Stimulated activated CD8-positive, alpha-beta memory T cell treated with anti-CD3 and anti-CD28 coated beads, Interleukin-15, amount 100 ng/mL, for 1 hour (primary cell): ENCODE measurements at places on chromosomes 16 and 17.

GRCh38 chr17:75031972-75032719, 14.6 kb downstream of the ATP5PD start:
- no peak for DNase-seq

GRCh38 chr16:68519225-68519745, 19.8 kb upstream of the ZFP90 start:
- no peak for DNase-seq

GRCh38 chr17:69448431-69449102, 34.1 kb downstream of the MAP2K6 start:
- DNase-seq, result no peak

DNA sequence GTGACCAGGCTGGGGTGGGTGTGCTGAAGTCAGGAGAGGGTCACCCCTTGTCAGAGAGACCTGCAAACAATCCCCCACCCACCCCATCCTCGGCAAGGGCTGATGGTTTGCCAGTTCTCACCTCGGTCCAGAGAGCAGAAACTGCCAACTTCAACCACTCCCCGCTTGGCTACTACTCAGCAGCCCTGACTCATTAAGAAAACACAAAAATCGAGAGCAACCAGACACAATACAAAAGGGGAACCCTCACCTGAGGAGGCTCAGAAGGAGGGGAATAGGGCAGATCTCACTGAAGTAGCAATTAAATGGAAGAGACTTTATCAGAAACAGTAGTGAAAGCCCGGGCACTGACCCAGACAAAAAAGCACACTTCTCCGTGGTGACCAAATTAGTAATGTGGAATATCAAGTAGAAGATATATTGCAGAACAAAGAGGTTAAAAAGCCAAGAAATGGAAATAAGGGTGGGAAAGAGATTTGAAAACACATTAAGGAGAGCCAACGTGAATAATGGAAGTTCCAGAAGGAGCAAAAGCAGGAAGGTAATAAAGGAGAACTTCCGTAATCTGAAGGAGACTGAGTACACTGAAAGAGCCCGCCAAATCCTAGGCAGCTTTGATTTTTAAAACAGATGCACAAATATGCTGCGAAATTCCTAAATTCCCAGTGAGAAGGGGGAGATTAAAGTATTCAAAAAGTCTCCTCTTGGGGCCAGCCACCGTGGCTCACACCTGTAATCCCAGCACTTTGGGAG, 23.6 kb downstream of the CENPV start:
- no peak for DNase-seq

- no peak for DNase-seq
These were observed 23.4 kb downstream of the NME3 start for GRCh38 chr16:1747934-1748333.

GRCh38 chr17:45388604-45389325, 43.9 kb downstream of the ARHGAP27 start:
- no peak for DNase-seq

DNA sequence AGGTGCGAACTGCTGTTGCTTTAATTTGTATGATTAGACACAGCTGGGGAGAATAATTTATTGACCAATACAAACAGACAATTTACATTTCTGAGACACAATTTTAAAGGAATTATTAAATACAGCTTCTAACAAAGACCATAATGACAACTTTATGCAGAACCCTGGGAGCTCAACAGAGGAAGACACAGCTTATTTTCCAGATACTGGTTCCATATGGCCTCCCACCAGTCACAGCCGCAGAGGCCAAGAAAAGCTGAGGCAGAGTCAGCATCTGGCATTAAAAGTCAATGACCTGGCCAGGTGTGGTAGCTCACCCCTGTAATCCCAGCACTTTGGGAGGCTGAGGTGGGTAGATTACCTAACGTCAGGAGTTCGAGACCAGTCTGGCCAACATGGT, 66.1 kb upstream of the BCAR1 start:
- no peak for DNase-seq

- no peak for DNase-seq
These were observed 28.0 kb downstream of the NXN start for GRCh38 chr17:951325-952132.

- peak; percentile 73 for DNase-seq
These were observed at the start of gene MAFG for GRCh38 chr17:81927653-81928543. TSS of gene MAFG (minus strand) at chr17:81927735. CDS start at chr17:81923185, 4,550 bp downstream.

DNA sequence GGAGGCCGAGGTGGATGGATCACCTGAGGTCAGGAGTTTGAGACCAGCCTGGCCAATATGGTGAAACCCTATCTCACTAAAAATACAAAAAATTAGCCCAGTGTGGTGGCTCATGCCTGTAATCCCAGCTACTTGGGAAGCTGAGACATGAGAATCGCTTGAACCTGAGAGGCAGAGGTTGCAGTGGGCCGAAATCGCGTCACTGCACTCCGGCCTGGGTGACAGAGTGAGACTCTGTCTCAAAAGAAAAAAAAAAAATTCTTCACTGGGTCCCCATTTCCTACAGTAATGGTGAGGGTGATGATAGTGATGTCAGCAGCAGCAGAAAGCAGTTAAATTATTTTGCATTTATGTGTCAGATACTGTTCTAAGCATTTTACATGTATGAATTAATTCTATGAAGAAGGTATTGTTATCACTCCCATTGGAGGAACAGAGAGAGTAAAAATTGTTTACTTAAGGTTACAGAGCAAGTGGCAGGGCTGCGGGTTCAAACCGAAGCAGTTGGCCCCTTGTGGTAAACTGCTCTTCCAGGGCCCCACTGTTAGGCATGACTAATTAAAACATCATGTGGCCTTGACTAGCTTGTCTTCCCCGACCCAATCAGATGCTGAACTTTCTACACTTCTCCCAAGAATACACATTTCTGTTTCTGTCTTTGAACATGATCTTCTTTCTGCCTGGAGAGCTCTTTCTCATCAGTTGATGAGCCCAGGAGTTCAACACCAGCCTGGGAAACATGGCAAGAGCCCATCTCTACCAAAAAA, 45.8 kb downstream of the STAT3 start:
- no peak for DNase-seq

DNA sequence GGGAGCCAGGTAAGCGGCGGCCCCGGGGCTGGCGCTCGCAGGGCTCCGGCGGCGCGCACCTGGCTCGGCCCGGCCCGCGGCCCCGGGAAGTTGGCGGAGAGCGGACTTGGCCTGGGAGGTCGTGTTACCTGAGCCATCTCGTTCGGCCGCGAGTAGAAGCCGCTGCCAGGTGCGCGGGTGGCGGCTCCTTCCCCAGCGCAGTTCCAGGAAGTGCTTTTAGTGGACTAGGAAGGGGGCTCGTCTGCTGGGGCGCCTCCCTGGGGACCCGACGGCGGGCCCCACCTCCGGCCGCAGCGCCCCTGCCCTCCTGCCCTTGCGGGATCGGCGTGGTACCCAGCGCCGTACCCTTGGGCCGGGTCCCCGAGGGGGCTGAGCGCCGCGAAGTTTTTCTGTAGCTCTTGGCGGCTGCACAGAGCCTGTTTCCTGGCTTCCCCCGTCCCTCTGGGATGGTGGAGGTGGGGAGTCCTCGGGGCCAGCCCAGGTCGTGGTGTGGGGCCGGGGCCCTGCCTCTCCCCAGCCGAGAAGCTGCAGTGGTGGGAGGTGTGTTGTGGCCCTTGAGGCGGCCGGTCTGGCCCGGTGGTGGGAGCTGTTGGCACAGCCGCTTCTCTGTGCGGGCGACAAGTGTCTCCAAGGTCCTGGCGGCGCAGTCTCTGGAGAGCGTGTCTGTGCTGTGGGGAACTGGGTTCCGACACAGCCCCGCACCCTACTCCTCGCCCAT, 96.9 kb downstream of the RAB11FIP4 start:
- no peak for DNase-seq

DNA sequence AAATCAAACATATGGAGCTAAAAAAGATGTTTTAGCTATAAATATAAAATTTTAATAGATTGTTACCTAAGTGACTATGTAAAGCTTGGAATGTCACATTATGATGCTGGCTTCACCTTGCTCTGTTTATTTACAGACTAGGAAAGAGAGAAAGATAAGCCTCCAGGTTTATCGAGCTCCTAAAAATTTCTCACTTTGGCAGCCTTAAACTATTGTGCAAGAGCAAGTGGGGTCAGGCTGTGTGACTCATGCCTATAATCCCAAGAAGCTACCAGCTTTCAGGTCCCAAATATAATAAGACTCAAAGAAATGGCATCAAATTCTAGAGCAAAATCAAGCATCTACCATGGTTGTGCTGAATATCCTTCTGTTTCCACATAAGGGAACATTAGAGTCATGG, 34.3 kb upstream of the PRSS54 start:
- DNase-seq, result no peak

DNA sequence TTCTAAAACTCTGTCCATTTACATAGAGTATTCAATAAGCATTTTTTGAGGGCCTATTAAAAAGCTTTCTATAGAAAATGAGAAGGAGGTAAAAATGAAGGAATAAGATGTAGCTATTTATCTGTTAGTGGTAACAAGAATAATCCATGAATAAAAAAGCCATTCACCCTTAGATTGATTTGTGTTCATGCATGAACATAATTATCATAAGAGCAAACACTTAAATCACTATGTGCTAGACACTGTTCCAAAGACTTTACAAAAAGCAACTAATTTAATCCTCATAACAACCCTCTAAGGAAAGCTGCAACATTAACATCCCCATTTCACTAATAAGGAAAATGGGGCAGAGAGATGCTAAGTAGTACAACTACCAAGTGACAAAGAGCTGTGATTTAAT, 6.6 kb downstream of the CCDC47 start:
- no peak for DNase-seq

GRCh38 chr17:75316253-75316652, 27.0 kb upstream of the SLC25A19 start:
- DNase-seq, result no peak

DNA sequence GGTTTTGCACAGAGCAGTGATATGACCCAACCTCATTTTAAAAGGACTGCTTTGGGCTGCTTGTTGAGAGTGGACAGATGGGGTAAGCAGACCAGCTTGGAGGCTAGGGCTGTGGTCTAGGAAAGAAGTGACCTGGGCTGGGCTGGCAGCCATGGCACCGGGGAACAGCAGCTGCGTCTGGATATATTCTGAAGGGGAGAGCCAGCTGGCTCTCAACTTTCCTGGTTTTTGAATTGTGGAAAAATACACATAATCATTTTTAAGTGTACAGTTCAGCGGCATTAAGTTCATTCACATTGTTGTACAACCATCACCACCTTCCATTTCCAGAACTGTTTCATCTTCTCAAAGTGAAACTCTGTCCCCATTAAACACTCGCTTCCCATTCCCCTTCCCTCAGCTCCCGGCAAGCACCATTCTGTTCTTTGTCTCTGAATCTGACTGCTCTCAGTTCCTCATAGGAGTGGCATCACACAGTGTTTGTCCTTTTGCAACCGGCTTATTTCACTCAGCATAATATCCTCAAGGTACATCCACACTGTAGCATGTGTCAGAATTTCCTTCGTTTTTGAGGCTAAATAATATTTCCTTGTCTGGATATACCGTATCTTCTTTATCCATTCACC, 113.2 kb downstream of the SPECC1 start:
- DNase-seq, result no peak

- no peak for DNase-seq
These were observed 7.3 kb upstream of the ALOX15 start for GRCh38 chr17:4648741-4649140.

- no peak for DNase-seq
These were observed 8.6 kb downstream of the DNAH17 start for GRCh38 chr17:78568494-78569115.

GRCh38 chr17:42291129-42291528, 2.8 kb downstream of the STAT5A start:
- DNase-seq, result no peak

GRCh38 chr17:63703556-63704258, 3.8 kb upstream of the LIMD2 start:
- DNase-seq, result no peak

GRCh38 chr16:17211797-17212196, 259.0 kb downstream of the XYLT1 start:
- DNase-seq, result peak; percentile 2

GRCh38 chr16:58476791-58477190, 23.2 kb upstream of the NDRG4 start:
- DNase-seq, result no peak

DNA sequence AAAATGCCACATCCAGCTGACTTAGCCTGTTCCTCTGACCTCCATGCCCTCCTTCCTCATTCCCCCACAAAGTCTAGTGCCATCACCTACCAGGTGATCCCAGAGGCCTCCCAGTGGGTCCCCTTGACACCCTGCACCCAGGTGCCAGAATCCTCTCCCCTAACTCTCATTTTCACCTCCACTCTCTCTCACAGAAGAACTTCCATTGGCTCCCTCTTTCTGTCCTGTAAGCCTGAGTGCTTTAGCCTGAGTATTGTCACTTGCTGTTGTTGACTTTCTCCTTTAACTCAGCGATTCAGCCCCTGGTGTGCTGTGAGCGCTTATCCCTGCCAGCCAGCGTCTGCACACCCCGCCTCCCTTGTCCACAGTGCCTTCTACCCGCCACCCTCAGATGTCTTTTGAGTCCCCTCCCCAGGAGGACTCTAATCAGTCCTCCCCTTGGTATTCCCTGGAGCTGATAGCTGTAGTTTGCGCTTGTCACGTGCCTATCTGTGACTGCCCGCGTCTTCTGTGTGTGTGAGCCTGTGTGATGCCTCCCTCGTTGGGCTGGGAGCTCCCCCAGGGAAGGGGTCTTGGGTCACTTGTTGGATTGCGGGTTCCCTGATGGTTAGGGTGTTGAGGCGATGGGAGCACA, 31.9 kb downstream of the ARHGAP23 start:
- no peak for DNase-seq

GRCh38 chr17:180381-181244, 837 bp downstream of the DOC2B start:
- no peak for DNase-seq

GRCh38 chr17:34006126-34006525, 249.0 kb upstream of the CCL2 start:
- no peak for DNase-seq

GRCh38 chr17:75632863-75633485, at the start of gene SMIM5:
TSS of gene SMIM5 (plus strand) at chr17:75633434. CDS start at chr17:75640202, 6,768 bp downstream.
- DNase-seq, result peak; percentile 72

DNA sequence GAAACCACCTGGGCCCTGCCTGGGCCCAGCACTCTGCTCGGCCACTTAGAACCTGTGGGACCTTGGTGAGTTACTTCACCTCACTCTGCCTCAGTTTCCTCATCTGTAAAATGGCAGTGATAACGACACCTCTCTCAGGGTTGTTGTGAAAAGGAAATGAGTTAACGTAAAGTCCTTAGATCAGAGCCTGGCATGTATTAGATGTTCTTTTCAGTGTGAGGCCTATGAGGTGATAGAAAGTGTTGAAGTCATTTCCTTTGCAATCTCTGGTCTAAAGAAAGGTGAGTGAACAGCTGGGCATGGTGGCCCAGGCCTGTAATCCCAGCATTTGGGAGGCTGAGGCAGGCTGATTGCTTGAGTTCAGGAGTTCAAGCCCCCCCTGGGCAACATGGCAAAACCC, 51.7 kb upstream of the LGALS9 start:
- no peak for DNase-seq
